ENCODE measurements at places on chromosomes 12 and 14. TPM values are rescaled to one million over a fixed set of nuclear protein-coding genes. Genes with fewer than 3 reads are reported as not detected.

DNA sequence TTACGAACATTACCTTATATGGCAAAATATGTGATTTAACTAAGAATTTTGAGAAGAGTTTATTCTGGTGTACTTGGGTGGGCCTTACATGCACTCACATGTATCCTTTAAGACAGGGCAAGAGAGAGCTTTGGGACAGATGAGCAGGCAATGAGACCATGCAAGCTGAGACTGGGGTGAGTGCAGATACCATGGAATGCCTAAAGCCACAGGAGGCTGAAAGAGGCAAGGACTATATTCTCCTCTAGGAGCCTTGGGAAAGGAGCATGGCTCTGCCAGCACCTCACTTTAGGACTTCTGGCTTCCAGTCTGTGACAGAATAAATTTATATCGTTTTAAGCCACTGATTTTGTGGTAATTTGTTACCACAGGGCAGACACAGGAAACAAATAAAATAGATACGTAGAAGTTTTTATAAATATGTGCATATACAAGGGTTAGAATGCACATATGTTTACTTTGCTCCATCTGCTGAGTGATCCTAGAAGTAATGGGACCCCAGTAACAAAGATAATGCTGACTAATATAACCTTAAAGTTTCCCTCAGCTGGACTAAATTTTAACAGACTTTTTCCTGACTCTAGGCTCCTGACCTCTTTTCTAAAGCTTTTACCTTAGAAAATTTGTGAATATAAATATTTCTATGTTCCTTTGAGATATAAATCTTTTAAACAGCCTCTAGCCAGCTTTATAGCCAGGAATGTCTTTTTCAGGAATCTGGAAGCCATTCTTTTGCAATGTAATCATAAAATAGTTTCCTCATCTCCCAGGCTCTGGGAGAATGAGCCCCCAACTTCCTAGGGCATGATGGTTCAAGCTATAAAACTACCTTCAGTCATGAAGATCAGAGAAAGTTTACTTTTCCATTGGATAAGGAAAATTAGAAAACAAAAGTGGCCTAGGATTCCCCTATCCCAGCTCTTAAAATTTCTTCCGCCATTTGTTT lies 216.8 kb downstream of the PPFIA2 start:
- no peaks in the 10 kb centered on the region for H3K4me1 ChIP-seq
- H3K4me3 ChIP-seq, result no peak overlapping the region
- no peaks in the 10 kb centered on the region for H3K27me3 ChIP-seq
- H3K36me3 ChIP-seq, result no peaks in the 10 kb centered on the region
- H3K27ac ChIP-seq, result no peak overlapping the region
- no peak for DNase-seq

- H3K27ac ChIP-seq, result no peak overlapping the region
- H3K4me1 ChIP-seq, result no peaks in the 10 kb centered on the region
- H3K27me3 ChIP-seq, result peaks cover 4% of the 10 kb centered on the region
- DNase-seq, result no peak
Measured at GRCh38 chr12:21602774-21603173, 1.9 kb downstream of the GYS2 start.

- no peak for DNase-seq
- peaks cover 52% of the 10 kb centered on the region for H3K27me3 ChIP-seq
- no peaks in the 10 kb centered on the region for H3K36me3 ChIP-seq
- peaks cover 29% of the 10 kb centered on the region for H3K4me1 ChIP-seq
Measured at GRCh38 chr12:54421175-54421878, 2.3 kb upstream of the ITGA5 start.

DNA sequence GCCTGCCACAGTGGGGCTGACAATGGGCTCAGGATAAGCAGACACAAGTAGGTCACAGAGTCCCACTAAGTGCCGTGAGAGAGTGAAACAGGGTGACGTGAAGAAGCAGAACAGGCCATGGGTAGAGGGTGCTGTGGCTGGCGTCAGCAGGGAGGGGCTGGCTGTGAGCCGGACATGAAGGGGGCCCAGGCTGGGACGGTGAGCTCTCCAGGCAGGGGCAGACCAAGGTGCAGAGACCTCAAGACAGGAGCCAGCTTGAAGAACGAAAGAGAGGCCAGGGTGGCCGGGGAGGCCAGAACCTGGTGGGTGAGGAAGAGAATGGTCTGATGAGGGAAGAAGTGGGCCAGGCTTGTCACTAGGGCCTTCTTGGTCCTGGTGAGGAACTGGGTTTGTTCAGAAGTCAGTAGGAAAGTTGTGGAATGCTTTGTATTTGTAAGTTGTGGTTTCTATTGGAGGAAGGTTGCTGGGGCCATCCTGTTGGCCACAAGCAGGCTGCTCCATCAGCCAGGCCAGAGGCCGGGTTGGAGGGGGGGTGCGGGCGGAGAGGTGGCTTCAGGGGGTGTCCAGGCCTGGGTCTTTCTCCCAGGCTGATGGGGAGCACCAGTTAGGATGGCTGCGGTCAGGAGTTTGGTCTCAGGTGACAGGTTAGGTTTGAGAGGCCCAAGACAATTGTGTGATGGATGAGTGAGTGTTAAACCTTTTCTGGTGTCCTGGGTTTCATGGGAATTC lies 21.4 kb upstream of the MLXIP start:
- DNase-seq, result no peak
- no peaks in the 10 kb centered on the region for H3K4me1 ChIP-seq
- no peak overlapping the region for H3K4me3 ChIP-seq
- no peak overlapping the region for H3K27ac ChIP-seq
- H3K27me3 ChIP-seq, result no peaks in the 10 kb centered on the region

DNA sequence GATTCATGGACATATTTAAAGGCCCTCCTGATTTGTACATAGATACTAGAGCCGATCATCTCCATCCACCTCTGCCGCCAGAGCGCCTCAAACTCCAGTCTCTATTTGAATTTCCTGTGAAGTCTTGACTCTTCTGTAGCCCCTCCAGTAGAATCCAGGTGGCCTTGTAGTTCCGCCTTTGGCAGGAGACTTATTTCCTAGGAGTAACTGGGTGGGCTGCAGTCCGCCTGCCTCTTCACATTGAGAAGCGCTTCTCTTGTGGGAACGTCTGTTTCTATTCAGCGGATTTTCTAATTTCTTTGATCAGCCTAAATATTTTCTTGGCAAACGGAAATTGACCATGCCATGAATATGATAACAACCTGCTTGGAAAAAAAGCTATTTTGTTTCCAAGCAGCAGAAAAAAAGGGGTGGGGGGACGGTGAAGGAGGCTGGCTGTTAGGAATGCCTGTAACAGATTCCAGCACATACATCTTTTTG lies 9.0 kb upstream of the SIX1 start:
- H3K27me3 ChIP-seq, result peaks cover 90% of the 10 kb centered on the region
- no peak overlapping the region for H3K27ac ChIP-seq
- no peaks in the 10 kb centered on the region for H3K36me3 ChIP-seq
- H3K4me1 ChIP-seq, result peaks cover 47% of the 10 kb centered on the region

DNA sequence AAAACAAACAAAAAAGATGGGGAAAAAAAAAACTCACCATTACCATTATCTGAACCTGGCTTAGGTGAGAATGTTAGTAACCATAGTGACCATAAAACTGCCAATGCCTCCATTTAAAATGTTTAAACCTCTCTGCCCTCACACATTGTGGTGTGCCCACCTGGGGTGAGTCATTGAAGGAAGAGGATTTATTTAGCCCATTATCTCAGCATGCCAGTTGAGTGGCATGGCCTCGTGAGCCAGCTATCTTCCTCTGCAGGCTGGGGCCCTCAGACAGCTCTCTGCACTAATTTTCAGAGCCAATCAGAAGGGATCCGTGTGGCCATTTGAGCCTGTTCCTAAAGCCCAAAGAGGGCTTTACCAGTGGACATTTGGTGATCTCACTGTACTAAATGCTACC lies 81.8 kb upstream of the CCDC198 start:
- H3K27me3 ChIP-seq, result no peaks in the 10 kb centered on the region
- no peak for DNase-seq
- no peak overlapping the region for H3K4me3 ChIP-seq
- H3K4me1 ChIP-seq, result peaks cover 5% of the 10 kb centered on the region
- H3K36me3 ChIP-seq, result no peaks in the 10 kb centered on the region

GRCh38 chr14:26463136-26463535 lies 134.7 kb downstream of the NOVA1 start:
- DNase-seq, result no peak
- no peak overlapping the region for H3K27ac ChIP-seq
- H3K27me3 ChIP-seq, result no peaks in the 10 kb centered on the region
- H3K4me1 ChIP-seq, result no peaks in the 10 kb centered on the region

DNA sequence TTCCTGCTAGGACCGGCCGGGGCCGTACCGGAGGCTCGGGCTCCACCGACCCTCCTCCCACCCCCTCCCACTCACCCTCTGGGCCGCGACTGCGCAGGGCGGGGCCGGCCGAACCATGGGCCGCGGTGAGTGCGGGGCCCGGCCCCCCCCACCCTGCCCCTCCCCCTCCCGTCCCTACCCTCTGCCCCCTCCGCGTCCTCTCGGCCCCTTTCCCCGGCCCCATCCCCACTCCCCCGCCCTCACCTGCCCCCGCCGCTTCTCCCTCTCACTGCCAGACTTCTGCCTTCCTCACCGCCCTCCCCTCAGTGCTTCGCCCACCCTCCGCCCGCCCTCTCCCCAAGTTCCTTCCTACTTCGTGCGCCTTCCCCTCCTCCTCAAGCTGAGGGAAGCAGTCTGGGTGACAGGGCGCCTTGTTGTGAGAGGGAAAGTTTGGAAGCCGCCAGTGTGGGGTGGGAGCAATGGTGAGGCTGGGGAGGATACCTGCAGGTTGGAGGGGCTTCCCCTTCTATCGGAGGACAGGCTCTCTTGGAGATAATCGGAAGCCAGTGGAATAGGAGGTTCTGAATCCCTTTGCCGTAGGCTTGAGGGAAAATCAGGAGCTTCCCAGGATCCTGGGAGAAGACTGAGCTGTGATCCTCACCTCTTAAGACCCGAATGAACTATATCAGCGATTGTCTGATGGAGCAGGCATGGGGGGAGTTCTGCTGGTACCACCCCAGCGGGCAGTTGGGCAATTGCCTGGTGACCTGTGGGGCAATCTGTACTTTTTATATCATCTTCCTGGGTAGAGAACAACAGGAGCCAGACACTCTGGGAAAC lies 472 bp downstream of the MBD6 start:
- peaks cover 13% of the 10 kb centered on the region for H3K36me3 ChIP-seq
- peak; percentile 31 for DNase-seq
- H3K27ac ChIP-seq, result peak overlapping the region; percentile 94
- H3K4me1 ChIP-seq, result peaks cover 56% of the 10 kb centered on the region

DNA sequence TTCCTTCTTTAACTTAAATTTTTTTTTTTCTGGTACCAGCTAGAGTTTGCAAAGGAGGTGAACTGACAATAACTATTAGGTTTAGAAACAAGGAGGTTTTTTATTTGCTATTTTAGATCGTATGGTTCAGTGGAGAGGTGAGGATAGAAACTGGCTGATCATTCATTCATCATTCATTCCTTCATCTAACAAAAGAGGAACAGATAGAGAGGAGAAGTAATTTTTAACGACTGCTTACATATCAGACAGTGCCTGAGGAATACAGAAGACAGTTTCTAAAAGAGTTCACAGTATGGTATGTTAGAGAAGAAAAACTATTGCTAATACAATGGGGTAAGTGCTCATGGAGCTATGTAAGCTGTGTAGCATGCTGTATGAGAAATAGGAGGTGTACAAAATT lies 111.1 kb downstream of the ERC1 start:
- H3K36me3 ChIP-seq, result no peaks in the 10 kb centered on the region
- no peak for DNase-seq
- H3K27ac ChIP-seq, result no peak overlapping the region
- H3K27me3 ChIP-seq, result no peaks in the 10 kb centered on the region
- no peak overlapping the region for H3K4me3 ChIP-seq
- H3K4me1 ChIP-seq, result peaks cover 18% of the 10 kb centered on the region

- no peak for DNase-seq
- no peaks in the 10 kb centered on the region for H3K4me1 ChIP-seq
- H3K4me3 ChIP-seq, result no peak overlapping the region
- H3K27me3 ChIP-seq, result no peaks in the 10 kb centered on the region
Measured at GRCh38 chr14:55361190-55361589, 50.4 kb downstream of the ATG14 start.

DNA sequence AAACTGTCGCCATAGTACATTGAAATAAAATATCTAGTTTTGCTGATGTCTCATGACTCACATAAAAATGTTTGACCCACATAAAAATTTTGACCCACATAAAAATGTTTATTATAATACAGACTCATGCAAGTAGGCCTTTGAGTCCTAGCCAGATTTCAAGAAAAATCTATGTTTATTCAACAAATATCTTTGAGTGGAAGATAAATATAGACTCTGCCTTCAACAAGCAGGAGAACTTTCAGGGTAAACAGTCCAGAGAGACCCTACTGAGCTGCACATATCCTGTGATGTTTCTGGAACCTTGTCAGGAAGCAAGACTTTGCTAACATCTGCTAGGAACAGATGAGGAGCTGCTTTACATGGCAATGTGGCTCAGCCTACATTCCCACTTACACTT lies 283.1 kb downstream of the MDGA2 start:
- DNase-seq, result no peak
- H3K27ac ChIP-seq, result no peak overlapping the region
- no peaks in the 10 kb centered on the region for H3K27me3 ChIP-seq
- H3K4me3 ChIP-seq, result no peak overlapping the region

DNA sequence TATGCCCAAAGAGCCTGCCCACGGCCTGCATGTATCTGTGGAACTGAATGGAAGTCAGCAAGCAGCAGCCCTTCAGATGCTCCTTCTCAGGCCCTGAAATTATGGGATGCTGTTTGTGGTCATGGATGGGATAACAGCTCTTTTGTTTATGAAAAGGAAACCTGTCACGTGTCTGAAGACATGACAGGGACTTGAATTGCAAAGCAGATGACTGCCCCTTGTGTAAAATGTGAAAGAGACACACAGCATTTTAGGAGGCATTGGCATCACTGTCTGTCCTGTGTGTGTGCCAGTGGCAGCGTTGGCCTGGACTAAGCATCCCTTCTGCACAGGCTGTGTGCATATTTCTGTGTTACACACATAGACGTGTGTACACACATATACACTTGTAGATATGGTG lies 192.1 kb downstream of the VRK1 start:
- DNase-seq, result no peak
- H3K27ac ChIP-seq, result no peak overlapping the region
- H3K4me3 ChIP-seq, result no peak overlapping the region
- no peaks in the 10 kb centered on the region for H3K36me3 ChIP-seq
- H3K4me1 ChIP-seq, result peaks cover 5% of the 10 kb centered on the region
- H3K27me3 ChIP-seq, result no peaks in the 10 kb centered on the region

GRCh38 chr14:38751459-38751858 lies 351.6 kb downstream of the SEC23A start:
- no peaks in the 10 kb centered on the region for H3K27me3 ChIP-seq
- no peak overlapping the region for H3K4me3 ChIP-seq
- H3K27ac ChIP-seq, result no peak overlapping the region

Gene CPNE8
- total RNA-seq, result 8.8 TPM

Gene C12orf60
- 2.9 TPM for total RNA-seq

Gene GPRC5A
- not detected for total RNA-seq

Gene INHBE
- 0.36 TPM for total RNA-seq

Gene NANOG
- total RNA-seq, result not detected

Gene CRIP1
- 4.8 TPM for total RNA-seq

Gene GABARAPL1
- 17.4 TPM for total RNA-seq

Gene ARHGAP9
- total RNA-seq, result 0.56 TPM

Gene KRT78
- not detected for total RNA-seq

Gene CLEC9A
- not detected for total RNA-seq

Gene CEBPE
- not detected for total RNA-seq

Gene NRL
- total RNA-seq, result 1.2 TPM

Gene CDC42BPB
- 94.8 TPM for total RNA-seq

Gene NUDT14
- total RNA-seq, result 25.6 TPM
